ENCODE measurements at places on chromosomes 1 and 21.

GRCh38 chr1:245822996-245823395 lies 668.2 kb downstream of the KIF26B start:
- no peak for DNase-seq

DNA sequence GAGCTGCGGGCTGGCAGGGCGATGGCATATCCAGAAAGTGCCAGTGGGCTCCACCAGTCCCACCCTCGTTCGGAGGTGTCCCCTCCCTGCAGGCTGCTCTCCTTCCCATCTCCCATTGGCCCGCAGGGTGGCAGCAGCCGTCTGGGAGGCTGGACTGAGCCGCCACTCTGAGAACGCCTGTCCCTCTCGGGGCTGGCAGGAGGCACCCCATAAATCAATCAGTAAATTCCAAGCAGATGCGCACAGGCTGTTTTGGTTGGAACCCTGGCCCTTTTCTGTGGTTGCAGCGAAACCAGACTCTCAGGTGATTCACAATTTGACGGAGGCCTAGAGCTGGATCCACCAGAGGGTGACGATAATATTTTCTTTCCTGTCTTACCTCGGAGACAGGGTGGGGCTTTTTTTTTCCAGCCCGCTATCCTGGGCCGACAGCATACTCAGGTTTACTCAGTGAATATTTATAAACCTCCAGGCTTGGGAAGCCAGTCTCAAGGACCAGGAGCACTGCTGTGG lies 99.7 kb downstream of the GLIS1 start:
- no peak for DNase-seq

- DNase-seq = no peak
These were observed 98.5 kb downstream of the GALNT2 start for GRCh38 chr1:230165536-230165935.

GRCh38 chr1:76402128-76402527 lies 327.6 kb downstream of the ST6GALNAC3 start:
- no peak for DNase-seq

DNA sequence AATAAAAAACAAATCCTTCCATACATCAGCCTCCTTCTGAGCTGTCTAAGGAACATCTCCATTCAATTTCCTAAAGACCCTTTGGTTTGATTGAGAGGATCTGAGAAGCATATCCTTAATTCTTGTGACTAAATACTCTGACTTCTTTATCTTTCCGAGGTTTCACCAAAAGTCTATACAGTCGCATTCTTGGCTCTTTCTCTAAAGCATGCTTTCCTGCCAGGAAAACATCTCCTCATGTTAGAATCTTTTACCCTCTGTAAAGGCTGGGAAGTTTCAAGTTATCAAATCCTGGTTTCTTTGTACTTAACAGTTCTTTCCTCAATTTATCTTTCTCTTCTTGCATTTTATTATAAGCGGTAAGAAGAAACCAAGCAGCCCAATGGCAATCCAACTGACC lies 630.4 kb downstream of the PTPRC start:
- no peak for DNase-seq

DNA sequence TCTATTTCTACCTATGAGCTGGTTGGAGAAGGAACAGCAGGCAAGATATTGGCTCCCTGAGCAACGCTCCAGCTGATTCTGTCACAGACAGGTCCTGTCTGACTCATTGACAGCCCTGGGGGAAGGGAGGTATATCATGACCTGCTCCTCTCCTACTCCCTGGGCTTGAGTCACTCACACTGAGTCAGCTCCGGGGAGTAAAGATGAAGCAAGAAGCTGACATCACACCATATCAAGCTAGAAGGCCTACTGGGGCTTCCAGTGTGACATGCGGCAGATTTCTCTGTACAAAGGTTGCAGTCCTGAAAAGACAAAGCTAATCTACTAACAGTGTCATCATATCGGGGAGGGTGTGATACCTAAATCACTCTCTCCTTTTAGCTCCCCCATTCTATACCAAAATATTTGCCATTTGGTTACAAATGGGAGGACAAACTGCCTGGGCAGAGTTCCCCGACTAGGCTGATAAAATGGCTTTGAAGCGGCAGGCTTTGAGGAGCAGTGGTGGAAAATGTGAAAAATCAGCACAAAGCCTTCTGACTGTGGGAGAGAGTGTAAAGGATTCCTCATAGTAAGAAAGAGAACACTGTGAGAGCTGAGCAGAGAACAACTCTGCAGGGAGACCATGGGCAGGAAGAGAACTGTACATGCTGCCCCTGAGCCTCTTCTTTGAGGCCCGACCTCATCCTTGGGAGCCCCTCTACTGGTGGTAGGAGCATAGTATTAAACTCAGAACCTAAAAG lies 15.5 kb downstream of the PI4KB start:
- DNase-seq = peak; percentile 81

GRCh38 chr21:35926003-35926740 lies 134.2 kb downstream of the SETD4 start:
- DNase-seq = no peak

DNA sequence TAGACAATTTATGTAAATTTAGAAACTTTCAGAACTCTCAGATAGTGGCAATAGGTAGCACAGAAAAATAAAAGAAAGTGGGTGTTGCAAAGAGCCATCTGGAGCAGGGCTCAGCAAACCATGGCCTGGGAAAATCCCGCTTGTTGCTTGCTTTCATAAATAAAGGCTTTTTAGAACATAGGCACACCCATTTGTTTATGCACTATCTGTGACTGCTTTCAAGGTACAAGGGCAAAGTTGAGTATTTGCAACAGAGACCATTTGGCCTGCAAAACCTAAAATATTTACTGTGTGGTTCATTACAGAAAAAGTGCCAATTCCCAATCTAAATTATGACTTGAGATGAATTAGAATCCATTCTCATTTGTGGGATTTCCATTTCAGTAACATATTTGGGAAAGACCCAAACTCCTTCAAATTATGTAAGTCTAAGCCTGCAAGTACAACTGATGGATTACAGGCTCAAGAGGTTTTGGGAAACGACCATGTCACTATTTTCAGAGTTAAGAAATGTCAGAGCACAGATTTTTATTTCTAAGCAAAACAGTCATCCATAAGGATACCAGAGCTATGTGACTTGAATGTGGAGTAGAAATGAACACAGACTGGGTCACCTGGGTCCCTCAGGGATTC lies 43.5 kb upstream of the DPT start:
- no peak for DNase-seq

- no peak for DNase-seq
These were observed 38.6 kb upstream of the GADD45A start for GRCh38 chr1:67646145-67647035.

- no peak for DNase-seq
These were observed 19.7 kb downstream of the BCAR3 start for GRCh38 chr1:93661829-93662474.

DNA sequence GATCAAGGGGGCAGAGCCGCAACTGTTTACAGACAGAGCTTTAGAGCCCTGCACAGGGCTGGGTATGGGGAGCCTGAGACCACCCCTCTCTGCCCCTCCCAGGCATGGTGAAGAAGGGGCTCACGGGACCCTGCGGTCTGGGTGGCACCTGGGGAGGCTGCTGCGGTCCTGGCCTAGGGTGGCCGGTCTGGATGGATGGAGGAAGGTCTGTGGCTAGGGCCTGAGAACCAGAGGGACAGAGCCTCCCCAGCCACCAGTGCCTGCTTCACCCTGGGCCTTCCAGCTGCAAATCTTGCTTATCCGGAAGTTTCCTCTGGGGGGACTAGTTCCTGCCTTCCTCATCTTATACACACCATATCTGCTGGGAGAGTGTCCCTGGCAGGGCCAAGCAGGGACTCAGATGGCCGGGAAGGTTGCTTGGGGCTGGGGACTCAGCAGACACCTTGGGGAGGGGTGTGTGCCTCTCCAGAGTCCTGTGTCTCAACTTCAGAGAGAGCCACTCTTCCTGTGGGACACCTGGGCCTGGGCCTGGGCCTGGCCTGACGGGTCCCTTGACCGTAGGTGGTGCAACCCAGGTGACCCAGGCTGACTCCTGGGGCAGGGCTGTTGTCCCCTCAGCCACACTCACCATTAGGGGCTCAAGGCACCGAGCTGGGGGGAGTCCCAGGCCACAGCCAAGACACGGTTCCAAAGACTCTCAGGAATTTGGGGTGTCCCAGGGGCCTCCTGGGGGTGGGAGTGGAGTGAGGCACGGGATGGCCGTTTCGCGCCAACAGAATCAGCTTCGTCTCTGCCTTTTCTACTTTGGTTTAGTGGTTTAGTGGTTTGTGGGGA lies 52.0 kb upstream of the ACTRT2 start:
- DNase-seq = no peak

GRCh38 chr1:56576880-56577405 lies 2.4 kb downstream of the PLPP3 start:
- no peak for DNase-seq

DNA sequence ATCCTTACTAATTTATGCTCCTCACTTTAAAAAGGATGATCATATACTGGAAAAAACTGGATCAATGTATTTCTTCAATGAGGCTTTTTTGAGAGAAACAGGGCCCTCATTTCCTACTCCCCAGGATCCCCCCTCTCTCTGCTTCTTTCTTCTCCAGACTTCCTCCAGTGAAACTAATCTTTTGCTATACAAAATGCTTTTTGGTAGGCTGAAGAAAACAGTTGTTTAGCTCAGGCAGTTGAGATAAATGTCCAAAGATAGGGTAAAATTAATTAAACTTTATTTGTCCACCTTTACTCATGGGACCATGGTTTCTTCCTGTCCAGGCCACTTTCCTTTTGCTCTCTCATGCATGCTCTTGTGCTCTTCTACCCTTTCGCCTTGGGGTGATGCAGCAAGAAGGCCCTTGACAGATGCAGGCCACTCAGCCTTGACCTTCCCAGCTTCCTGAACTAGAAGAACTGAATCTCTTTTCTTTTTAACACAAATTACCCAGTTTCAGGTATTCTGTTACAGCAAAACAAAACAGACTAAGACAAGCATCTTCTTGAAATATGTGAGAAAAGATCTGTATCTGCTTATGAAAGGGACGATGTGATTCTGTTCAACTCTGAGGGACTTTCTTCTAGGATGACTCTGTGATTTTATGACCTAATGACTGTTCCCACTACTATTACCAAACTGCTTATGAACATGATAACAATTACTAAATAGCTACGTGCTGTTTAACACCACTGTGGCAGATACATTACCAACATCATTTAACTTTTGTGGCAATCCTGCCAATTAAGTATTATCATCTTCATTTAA lies 63.7 kb downstream of the NVL start:
- DNase-seq = no peak

GRCh38 chr1:115320377-115320776 lies 17.7 kb downstream of the NGF start:
- DNase-seq = no peak

DNA sequence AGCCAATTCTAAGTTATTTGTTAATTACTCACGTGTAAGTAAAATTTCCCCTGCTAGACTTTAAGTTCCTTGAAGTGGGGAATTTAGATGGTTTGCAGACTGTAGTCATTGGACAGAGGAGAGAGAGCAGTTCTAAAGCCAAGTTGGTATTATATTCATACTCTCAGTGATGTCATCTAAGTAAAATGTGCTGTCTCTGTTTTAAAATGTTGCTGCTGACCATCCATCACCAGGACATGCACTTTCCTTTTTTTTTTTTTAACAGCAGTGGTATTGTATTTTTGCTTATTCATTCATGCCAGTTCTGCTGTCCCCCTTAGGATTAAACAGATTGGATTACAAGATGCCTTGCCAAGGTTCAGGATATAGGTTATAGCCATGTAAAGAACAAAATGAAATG lies 2.3 kb downstream of the TTLL7 start:
- no peak for DNase-seq

GRCh38 chr1:41580021-41580420 lies 95.5 kb upstream of the EDN2 start:
- DNase-seq = no peak

DNA sequence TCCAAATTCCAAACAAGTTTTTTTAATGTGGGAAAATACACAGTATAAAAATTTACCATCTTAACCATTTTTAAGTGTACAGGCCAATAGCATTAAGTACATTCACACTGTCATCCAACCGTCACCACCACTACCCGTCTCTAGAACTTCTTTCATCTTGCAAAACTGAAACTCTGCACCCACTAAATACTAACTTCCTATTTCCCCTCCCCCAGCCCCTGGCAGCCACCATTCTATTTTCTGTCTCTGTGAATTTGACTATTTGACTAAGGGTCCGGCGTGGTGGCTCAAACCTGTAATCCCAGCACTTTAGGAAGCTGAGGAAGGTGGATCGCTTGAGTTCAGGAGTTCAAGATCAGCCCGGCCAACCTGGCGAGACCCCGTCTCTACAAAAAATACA lies 36.1 kb downstream of the CLSTN1 start:
- DNase-seq = peak; percentile 62

GRCh38 chr21:41819236-41819855 lies 52.5 kb upstream of the RIPK4 start:
- no peak for DNase-seq

- DNase-seq = no peak
These were observed 123.6 kb upstream of the ZNF648 start for GRCh38 chr1:182185136-182185535.

- DNase-seq = no peak
These were observed 124.9 kb upstream of the IFFO2 start for GRCh38 chr1:19081218-19081893.

GRCh38 chr1:3767328-3767925 lies 5.1 kb upstream of the SMIM1 start:
- DNase-seq = no peak

DNA sequence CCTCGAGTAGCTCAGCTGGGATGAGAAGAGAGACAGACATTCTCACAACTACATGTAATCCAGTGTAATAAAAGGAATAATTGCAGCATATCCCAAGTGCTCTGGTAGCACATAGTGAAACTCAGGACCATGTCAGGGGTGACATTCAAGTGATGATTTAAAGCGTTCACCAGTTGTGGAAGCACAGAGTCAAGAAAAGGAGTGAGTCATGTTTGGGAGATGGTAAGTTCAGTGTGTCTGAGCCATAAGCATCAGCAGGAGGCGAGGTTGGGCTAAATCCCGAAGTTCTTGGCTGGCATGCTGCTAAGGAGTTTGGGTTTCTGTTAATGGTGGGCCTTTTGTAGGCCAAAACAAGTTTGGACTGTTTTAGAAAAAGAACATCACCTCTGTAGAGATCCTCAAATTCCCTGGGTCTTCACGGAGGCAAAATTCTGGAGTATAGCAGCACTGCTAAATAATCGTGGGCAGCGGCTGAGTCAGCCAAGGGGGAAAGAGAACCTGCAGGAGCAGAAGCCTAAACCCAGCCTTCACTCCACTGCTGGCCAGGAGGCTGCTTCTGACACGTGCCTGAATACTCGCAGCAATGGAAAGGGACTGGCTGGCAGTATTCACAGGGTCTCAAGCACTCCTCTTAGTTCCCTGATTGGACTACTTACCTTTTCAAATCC lies 7.2 kb upstream of the NHLH1 start:
- no peak for DNase-seq

DNA sequence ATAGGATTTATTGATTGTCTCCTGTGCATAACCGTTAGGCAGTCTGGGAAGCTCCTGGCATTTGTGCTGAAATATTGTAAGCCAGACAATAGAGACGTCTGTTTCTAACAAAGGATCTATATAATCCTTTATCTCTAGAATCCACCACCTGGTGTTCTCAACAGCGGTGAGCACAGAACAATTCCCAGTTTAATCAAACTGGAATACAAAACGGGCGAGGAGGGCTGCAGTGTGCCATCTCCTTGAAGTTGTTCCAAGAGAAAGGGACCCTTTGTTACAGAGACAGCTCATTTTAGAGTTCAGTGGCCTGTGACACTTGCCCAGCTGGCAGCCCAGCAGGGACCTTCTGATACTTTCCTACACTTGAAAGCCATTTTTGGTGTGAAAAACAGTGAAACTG lies 162.8 kb upstream of the IVNS1ABP start:
- no peak for DNase-seq
